Large intestine (tissue), 12 donors: ENCODE measurements at places on chromosomes 2 and 18. TPM values are rescaled to one million over a fixed set of nuclear protein-coding genes. Genes with fewer than 3 reads are reported as not detected.

Gene TUBB8B
- not detected for polyA plus RNA-seq

GRCh38 chr2:5387406-5387805 is 304.8 kb upstream of the SOX11 start:
- no peaks in the 10 kb centered on the region for H3K4me1 ChIP-seq
- H3K27me3 ChIP-seq: peaks cover 2% of the 10 kb centered on the region
- no peaks in the 10 kb centered on the region for H3K36me3 ChIP-seq
- no peak overlapping the region for H3K27ac ChIP-seq

DNA sequence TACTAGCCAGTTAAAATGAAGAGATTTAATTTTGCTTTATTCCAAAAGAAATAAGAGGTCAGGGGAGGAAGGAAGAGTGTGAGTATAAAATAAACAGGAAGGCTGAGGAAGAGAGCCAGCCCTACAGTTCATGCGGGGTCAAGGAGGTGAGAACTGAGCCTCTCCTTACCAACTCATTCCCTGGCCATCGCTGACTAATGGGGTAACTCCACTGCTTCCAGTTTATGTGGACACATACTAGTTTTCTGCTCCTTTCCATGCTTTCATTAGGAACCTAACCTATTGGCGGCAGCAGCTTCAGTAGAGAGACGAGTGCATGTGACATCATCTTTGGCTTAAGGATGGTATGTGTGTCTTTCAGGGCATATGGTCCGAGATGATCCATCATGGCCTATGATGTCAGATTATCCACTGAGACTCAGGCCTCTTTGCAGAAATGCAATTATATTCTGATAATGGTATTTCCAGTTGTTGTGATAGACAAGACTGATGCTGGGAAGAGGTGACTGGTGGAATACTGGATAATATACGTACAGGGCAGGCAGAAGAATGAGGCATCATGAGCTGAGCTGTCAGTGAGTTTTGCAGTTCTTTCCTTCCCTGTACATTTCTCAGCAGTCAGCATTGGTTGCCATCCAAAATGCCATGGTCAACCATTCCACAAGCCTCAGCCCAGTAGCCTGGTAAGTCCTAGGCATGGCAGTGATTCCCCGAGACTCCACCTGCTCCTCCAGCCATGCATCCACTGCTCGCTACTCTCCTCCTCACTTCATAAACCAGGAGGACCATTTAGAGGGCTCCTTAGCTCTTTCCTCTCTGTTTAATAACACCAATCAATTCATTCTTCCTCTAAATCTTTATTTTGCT is 184.6 kb upstream of the OSR1 start:
- no peak overlapping the region for H3K27ac ChIP-seq
- no peaks in the 10 kb centered on the region for H3K4me1 ChIP-seq
- no peak overlapping the region for H3K4me3 ChIP-seq
- no peaks in the 10 kb centered on the region for H3K27me3 ChIP-seq

Gene PPP1R1C
- 3.3 TPM for polyA plus RNA-seq

- DNase-seq: no peak
- peaks cover 83% of the 10 kb centered on the region for H3K36me3 ChIP-seq
- H3K4me3 ChIP-seq: no peak overlapping the region
- no peaks in the 10 kb centered on the region for H3K27me3 ChIP-seq
Observed at GRCh38 chr18:74509856-74510769, 13.9 kb downstream of the CNDP2 start.

Gene CLEC4F
- 2.9 TPM for polyA plus RNA-seq

- no peak for DNase-seq
- peak overlapping the region; percentile 13 for H3K27ac ChIP-seq
- H3K27me3 ChIP-seq: no peaks in the 10 kb centered on the region
- H3K4me3 ChIP-seq: no peak overlapping the region
- peaks cover 53% of the 10 kb centered on the region for H3K4me1 ChIP-seq
Observed at GRCh38 chr2:55157474-55157884, 74.6 kb downstream of the CLHC1 start.

- H3K4me3 ChIP-seq: no peak overlapping the region
- H3K4me1 ChIP-seq: no peaks in the 10 kb centered on the region
Observed at GRCh38 chr18:12598181-12598930, 59.6 kb downstream of the SPIRE1 start.

- H3K4me1 ChIP-seq: peaks cover 34% of the 10 kb centered on the region
- no peaks in the 10 kb centered on the region for H3K36me3 ChIP-seq
- H3K27ac ChIP-seq: peak overlapping the region; percentile 13
Observed at GRCh38 chr18:9802175-9803062, 83.4 kb upstream of the TXNDC2 start.

GRCh38 chr2:84309281-84309680 is 149.8 kb downstream of the SUCLG1 start:
- peaks cover 2% of the 10 kb centered on the region for H3K27me3 ChIP-seq
- no peaks in the 10 kb centered on the region for H3K36me3 ChIP-seq
- no peaks in the 10 kb centered on the region for H3K4me1 ChIP-seq

DNA sequence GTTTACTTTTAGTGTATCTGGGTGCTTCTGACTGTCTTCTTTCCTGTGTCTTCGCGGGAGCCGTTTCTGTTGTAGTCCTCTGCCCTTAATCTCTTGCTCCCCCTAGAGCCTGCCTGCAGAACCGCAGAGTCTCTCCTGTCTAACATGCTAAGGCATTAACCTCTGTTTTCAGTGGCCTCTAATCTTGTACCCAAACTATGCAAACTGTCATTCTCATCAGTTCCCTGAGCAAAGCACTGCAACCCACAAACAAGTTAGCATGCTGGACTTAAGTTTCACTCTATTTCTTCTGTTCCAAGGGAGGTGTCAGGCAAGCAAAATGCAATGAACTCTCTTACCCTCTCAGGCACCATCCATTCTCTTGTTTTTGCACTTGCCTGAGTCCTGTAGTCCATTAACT is 138.4 kb downstream of the OTX1 start:
- H3K27ac ChIP-seq: no peak overlapping the region
- no peaks in the 10 kb centered on the region for H3K36me3 ChIP-seq
- no peaks in the 10 kb centered on the region for H3K27me3 ChIP-seq
- no peak overlapping the region for H3K4me3 ChIP-seq

Gene PAX3
- 0.03 TPM for polyA plus RNA-seq

Gene HDHD2
- polyA plus RNA-seq: 37.5 TPM

GRCh38 chr2:106197878-106198277 is 3.8 kb upstream of the UXS1 start:
- no peak overlapping the region for H3K27ac ChIP-seq
- H3K4me1 ChIP-seq: peaks cover 3% of the 10 kb centered on the region
- no peaks in the 10 kb centered on the region for H3K27me3 ChIP-seq

Gene HTR2B
- 6.7 TPM for polyA plus RNA-seq

Gene CNNM4
- 17.9 TPM for polyA plus RNA-seq

- no peaks in the 10 kb centered on the region for H3K4me1 ChIP-seq
- H3K36me3 ChIP-seq: no peaks in the 10 kb centered on the region
- H3K27ac ChIP-seq: no peak overlapping the region
- H3K27me3 ChIP-seq: no peaks in the 10 kb centered on the region
- H3K4me3 ChIP-seq: no peak overlapping the region
Observed at GRCh38 chr2:221156062-221156734, 415.9 kb downstream of the EPHA4 start.
